ENCODE measurements at places on chromosomes 6 and 20.

DNA sequence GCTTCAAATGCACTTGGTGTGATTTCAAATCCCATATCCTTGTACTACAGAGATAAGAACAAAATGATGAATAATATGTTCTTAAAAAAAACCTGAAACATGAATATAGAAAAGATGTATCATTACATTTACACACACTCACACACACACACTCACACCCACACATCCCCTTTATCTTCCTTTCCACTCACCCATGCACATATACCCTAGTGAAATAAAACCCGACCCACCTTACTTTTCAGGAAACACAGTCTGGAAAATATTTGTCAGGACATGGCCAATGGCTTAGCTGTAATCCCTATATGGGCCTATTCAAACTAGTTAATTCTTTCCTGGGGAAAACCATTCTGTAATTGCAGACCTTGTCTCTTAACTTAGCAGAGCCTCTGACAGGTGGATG lies 60.8 kb upstream of the EDN1 start:
- no peak for DNase-seq

GRCh38 chr6:40762981-40763380 lies 175.8 kb upstream of the LRFN2 start:
- no peak for DNase-seq

DNA sequence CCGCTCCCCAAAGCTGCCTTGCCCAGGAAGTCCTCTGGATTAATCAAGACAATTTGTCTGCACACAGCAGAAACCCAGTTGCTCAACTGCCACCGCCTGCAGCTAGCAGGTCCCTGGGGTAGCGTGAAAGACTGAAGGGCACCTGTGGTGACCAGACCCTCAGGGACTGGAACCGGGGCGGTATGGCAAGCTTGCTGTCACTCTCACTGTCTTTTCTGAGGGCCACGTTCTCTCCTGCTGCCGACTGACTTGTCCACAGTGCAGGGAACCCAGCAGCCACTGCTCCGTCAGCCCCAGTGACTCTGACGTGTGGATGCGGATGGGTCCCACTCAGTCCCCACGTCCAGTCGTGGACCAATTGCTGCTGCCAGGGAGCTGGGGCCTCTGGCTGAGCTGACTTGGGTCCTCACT lies 72.8 kb upstream of the PMEPA1 start:
- DNase-seq, result no peak

DNA sequence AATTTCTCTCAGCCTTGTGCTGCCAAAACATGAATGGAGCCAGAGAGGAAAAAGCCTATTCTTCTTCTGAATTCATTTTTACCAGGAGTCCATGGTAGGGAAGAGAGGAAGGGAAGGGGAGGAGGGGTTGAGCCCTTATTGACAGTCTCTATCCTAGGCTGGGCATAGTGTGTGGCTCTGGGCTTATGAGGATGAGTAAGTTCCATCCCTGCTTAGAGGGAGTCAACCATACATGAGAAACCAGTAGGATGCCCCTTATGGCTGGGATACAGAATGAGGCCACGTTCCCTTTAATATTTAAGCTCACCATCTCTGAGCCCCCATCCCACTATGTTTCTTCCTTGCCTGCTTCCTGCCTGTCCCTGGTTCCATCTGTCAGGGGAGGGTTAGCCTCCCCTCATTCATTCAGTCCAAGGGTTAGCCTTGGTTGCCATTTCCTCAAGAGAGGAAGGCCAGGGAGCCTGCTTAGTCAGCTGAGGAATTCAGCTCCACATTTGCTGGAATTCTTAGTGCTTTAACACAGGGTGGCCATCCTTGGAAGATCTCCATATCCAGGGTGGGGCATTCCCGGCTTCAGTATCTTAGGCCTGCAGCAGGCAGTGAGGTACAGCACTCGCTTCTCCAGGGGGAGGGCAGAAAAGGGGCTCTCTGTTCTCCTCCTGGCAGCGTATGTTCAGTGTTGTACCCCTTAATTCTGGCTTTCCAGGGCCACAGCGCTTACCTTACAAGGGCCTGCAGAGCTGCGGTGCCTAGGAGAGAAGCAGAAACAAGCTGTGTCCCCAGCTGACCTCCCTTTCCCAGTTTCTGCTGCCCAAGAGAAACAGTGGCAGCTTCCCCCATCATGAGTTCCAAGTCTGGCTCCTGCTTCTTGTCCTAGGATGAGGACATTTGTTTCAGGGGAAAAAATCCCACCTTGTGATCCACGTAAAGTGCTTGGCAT lies 12.5 kb downstream of the SIRT5 start:
- DNase-seq, result no peak

DNA sequence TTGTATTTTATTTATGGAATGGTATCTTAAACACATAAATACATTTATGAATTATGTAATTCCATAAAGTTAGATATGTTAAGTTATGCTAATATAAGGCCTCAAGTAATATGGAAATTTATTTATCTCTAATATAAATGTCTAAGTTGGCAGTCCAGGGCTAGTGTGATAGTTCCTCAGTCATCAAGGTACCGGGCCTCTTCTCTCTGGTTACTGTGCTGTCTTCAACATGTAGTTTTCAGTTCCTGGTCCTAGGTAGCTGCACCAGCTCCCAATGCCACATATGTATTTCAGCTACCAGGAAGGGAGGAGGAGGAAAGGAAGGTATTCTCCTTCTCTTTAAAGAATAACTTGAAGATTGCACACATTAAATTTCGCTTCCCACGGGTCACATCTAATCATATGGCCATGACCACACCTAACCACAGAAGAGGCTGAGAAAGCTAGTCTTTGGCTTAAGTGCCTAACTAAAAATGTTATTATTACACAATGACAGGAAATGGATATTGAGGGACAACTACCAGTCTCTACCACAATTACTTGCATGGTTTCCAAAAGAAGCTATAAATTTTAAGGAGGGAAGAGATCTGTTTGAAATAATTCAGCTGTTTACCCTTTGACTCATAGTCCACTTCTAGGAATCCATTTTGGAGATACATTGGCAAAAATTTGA lies 68.6 kb downstream of the BCKDHB start:
- DNase-seq, result no peak

DNA sequence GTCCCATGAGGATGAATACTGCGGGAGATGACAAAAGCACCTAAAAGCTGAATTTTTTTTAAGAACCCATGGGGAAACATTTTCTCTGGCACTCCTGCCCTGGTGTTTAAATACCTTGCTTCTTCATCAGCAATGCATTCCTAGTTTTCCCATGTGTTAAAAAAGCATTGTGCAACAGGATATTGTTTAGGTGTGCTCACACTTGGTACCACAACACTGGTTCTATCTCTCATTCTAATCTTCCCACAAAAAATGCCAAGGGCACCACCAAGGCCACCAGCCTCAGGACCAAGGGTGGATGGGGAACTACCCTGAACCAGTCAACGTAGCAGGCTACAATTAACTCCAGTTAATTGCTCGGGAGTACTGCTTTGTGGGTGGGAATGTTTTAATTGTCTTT lies 50.9 kb downstream of the ALDH5A1 start:
- no peak for DNase-seq

DNA sequence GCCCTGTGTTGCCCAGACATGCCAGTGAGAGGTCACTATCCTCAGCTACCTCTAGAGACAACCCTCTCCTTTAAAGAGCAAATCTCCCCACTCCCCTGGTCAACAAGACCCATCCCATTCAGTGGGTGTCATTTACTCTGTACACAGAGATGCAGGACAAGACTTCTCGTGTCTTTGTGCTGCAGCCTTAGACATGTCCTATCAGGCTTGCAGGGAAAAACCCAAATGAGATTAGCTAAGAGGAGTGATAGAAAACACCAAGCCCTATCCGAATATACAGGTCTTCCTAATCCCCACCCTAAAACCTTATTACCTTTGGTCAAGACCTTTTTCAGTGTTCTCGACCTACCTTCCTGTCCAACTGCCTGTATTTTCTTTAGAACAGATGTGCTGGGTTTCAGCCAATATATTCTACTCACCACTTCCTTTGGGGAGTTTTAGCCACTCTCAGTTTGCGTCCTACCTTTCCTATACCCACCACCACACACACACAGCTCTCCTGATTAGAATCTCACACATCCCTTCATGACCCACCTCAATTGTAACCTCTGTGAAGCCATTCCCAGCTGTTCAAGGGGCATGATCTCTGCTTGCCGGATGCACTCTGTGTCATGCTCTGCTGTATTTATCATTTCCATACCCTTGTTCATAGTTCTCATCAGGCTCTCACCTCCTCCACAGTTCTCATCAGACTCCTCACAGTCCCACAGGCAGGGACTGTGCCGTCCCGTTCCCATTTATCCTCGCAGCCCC lies 39.7 kb downstream of the TRAM2 start:
- no peak for DNase-seq

DNA sequence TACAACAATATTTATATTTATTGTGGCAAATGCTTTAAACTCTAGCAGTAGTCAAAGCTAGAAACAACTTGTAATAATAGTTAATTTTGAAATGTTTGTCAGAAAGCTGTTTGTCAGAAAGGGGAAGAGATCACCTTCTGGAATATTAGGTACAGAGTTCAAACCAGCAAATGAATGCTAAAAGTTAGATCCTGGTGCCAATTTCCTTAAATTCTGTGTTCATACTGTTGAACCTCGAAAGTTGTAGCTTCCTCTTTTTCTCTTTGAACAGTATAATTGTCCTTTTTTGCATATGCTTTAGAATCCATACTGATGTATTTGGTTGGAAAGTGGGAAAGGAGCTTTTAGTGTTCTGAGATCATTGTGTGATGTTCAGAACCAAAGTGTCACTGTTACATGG lies 22.4 kb downstream of the ITCH start:
- DNase-seq, result no peak

DNA sequence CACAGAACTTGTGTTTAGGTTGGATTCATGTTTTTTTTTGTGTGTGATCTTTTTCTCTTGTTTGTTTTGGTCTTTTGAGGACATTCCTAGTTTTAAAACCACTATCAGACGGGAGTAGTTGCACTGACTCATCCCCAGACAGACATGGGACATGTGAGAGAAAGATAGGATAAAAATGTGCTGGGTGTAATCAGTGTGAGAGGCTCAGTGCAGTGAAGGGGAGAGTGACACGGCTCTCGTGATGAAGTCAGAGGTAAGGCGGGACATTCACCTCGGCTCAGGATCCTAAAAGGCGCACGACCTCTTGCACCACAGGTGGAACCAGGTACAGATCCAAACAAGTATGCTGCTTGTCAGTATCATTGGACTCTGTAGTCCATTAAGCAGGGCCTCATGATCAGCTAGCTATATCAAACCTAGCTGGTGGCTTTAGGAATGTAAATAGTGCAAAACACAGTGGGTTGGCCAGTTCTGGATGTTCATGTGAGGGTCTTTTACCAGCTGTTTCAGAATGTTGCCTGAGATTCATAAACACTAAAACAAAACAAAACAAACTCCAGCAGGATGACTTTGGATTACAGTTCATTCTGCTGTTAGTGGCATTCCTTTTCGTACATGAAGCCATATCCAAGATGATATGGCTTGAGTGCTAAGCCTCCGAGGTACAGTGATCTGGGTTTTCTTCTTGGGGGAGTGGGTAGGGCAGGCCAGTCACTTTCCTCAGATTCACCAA lies 18.0 kb downstream of the FOXO3 start:
- no peak for DNase-seq

DNA sequence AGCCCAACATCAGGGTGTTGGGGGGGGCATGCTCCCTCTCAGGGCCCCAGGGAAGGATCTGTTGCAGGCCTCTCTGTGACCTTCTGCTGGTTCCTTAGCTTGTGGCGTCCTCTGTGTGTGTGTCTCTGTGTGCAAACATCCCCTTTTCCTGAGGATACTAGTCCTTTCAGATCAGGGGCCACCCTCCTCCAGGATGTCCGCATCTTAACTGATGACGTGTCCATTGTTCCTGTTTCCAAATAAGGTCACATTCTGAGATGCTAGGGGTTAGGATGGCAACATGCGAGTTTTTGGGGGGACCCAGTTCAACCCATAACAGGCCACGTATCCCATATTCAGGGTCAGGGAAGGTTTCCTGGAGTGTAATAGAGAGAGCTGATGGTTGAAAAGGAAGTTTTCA lies 40.9 kb downstream of the GMPR start:
- no peak for DNase-seq

DNA sequence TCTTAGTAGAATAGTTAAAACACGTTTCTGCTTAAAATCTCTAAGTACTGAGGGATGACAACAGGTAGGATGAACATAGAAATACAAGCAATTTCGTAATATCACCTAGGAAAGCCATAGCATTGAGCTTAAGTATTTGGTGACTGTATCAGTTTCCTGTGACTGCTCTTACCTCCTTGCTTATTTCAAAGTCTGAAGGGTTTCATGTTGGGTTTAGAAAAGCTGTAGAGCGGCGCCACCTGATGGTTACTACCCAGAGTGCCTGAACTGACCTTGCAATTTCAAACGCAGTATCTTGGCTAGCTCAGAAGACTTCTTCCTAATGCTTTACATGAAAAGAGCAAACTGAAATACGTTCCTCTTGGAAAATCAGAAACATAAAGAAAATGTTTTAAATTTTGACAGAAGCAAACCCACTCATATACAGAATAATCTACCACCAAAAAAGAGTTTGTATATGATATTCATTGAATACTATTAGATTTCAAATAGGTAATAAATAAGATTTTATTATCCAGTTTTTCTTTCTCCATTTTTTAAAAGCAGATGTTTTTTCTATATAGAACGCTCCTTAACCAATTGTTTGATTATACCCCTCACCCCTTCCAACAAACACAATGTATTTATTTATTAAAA lies 82.3 kb upstream of the RIPOR2 start:
- no peak for DNase-seq

- DNase-seq, result no peak
Measured at GRCh38 chr20:63416631-63417030, 55.5 kb upstream of the CHRNA4 start.

GRCh38 chr6:25229671-25230321 lies 49.4 kb upstream of the CARMIL1 start:
- DNase-seq, result no peak

GRCh38 chr6:16982807-16983206 lies 119.0 kb upstream of the STMND1 start:
- DNase-seq, result no peak

GRCh38 chr6:6890400-6890858 lies 217.3 kb upstream of the RREB1 start:
- no peak for DNase-seq

DNA sequence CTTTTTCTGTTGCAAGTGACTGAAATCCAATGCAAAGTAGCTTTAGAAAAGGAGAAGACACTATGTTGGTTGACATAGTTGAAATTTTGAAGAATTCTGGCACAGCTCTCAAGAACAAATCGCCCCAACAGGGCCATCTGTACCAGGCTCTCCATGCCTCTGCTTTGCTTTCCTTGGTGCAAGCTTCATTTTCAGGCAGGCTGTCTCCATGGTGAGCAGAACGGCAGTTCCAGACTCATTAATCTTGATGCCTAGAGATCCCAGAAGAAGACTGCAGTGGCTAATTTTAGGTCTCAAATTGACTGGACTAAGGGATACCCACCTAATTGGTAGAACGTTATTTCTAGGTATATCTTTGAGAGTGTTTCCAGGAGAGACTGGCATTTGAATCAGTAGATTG lies 950.7 kb upstream of the FLRT3 start:
- no peak for DNase-seq

DNA sequence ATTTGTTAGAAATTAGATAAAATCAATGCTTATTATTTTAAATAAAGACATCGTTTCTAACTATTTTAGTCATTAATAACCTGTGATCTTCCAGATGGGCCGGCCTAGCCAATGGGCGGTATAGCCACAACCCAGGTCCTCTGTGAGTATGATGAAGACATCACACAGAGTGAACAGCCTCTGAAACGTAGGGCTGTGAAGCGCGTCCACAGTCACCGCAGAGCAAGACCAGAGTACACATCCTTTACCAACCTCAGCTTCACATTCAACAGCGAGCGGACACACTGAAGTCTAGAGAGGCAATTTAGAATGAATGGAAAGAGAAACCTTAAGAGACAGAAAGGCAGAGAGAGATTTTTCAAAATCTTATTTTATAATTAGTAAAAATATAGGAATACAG lies 125.0 kb upstream of the RPS6KA2 start:
- no peak for DNase-seq
